Stimulated activated CD4-positive, alpha-beta T cell treated with anti-CD3 and anti-CD28 coated beads, Interleukin-1b, Interleukin-23, amount 100 ng/mL, for 48 hours (primary cell): ENCODE measurements at places on chromosomes 2 and 18.

DNA sequence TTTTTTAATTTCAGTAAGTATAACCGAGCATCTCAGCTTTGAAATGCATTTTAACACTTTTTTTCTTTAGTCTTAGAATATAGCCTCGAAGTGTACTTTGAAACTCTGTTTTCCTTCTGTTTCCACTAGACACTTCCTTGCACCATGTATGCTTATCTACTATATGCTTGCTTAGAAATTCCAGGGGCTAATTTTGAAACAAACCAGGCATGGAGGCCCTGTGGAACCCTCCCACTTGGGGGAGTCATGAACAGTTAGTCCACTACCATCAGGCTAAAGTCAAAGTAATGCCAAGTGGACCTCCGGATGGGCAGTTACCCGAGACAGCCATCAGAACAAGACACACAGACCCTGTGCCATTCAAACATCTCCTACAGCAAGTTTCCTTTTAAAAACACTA lies 120.3 kb downstream of the LCLAT1 start:
- no peak for DNase-seq

- DNase-seq, result no peak
Observed at GRCh38 chr18:79881695-79882094, 69.8 kb downstream of the SLC66A2 start.

DNA sequence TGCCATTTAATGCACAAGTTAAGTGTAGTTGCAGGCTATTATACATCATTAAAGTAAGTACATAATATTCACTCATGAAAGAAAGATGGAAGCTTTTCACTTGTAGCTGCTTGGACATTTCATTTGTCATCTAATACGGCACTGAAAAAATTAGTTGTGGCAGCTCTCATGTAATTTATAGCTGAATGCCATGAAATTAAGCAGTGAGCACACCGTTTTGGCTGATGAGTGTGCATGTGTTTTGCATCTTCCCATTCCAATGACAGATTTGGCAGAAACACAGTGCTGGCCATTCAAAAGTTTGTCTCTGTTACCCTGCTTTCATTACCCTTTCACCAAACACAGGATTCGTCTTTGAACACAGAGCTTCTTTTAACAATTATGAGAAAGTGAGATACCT lies 174.0 kb downstream of the PTGR3 start:
- no peak for DNase-seq

DNA sequence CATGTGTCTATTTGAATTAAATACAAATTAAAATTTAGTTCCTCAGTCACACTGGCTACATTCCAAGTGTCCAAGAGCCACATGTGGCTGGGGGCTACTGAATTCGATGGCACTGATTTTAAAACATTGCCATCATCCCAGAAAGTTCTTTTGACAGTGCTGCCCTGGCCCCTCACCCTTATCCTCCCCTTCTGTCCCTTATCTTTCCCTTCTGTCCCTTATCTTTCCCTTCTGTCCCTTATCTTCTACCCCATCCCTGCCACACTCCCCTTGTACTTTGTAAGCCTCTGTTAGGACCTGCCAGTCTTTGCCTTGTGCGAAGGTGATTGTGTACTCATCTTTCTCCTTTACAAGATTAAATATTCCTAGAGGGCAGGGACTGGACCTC lies 85.2 kb downstream of the DNMT3A start:
- DNase-seq, result no peak

- no peak for DNase-seq
Observed at GRCh38 chr2:8413589-8414135, 268.2 kb upstream of the ID2 start.

- DNase-seq, result no peak
Observed at GRCh38 chr2:215082446-215082845, 56.0 kb downstream of the ABCA12 start.

- DNase-seq, result no peak
Observed at GRCh38 chr2:23720705-23721453, 206.0 kb downstream of the ATAD2B start.

DNA sequence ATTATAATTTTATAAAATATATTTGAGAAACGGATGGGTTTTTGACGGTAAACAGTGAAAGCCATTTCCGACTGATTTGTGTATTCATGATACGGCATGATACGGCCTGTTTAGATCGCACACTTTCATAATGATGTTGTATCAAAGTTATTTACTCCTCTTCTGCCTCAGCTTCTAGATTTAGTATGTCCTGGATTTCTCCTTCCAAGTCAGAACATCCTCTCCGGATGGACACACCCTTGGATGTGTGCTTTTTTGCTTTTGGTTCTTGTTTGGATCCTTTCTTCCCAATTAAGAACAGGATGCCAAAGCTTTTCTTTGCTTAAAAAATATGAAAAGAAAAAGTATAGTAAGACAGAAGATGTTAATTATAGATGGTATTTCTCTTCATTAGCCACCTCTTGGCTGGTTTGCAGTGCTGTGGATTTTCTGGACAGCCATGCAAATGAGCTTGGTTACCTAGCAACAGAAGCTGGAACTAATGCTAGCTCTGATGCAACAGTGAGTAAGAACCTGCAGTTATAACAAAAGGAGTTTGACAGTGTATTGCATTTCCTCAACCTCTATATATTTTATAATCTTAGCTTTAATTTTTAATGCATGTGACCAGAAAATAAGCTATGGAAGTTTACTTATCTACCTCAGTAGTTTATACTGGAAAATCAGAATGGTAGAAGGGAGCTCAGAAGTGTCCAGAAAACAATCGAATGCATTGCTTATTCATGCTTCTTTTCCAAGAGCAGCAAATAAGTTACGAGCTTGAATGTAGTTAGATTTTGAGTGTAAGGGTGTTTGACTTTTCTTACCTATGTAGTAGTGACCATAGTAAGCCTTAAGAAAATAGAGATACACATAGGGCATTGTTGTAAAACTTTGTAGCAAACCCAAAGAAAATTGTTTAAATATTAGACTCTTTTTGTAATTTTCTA lies 27.9 kb downstream of the RMND5A start:
- no peak for DNase-seq

DNA sequence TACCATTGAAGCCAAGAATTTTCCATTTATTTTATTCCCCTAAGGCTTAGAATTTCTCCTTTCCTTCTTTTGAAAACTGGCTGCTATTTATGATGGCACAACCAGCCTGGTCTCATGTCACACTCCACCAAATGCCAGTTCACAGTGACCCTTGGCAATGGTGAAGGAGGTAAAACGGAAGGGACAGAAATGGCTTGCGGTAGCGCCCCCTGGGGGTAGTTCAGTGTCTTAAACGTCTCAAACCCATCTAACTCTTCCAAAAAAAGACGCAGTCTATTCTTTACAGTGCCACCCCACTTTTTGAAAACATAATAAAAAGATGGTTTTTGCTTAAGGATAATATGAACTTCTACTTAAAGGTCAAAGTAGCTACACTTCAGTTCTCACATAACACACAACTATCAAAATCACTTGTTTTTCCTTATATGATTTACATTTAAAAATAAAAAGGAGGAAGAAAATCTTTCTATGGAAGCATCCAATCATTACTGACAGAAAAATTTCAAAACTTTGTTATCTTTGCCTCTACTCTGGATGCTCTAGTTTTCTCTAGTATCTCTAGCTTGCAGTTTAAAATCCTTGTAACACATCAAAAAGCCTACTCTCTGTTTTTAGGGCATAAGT lies 28.0 kb downstream of the PNO1 start:
- DNase-seq, result peak; percentile 61

DNA sequence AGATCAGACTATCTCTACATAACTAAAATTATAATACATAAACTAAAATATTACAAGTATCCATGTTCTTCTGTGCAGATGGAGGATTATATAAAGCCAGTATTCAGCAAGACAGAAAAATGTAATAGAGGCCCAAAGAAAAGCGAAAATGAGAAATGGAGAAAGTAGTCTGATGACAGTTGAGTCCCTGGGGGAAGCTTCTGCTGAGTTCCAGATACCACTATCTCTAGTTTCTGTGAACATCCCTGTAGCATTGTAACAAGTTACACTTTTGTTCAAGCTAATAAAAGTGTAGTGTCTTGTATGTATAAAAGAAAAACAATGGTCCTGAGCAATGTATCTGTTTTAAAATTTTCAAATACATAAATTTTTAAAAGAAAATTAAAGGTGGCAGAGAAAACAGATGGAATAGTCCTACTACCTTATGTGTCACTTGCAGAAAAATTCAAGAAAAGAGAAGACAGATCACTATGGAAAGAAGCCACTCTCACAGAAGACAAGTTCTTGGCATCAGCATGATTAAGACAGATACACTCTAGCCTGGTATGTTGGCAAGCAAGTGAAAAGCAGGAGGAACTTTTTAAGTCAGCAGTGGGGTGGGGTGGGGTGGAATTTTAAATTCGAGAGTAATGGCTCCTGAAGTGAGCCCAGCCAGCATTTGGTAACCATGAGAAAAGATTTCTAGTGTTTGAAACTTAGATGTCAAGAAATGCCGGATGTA lies 541.9 kb downstream of the LRRTM4 start:
- no peak for DNase-seq

DNA sequence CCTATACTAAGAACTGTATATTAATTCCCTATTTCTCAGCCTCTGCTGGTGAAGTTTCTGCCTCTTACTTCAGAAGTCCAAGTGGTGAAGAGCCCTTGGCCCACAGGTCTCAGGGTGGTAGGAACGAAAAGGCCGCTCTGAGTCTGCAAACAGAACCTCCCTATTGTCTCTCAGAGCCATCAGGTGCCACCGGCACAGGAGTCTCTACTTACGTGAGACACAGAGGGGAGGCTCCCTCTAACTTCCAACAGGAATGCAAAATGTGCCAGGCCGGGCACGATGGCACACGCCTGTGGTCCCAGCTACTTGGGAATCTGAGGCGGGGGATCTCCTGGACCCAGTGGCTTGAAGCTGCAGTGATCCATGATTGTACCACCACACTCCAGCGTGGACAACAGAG lies 143.0 kb downstream of the TPO start:
- no peak for DNase-seq

- no peak for DNase-seq
Observed at GRCh38 chr2:97981961-97982360, 13.8 kb downstream of the TMEM131 start.

- no peak for DNase-seq
Observed at GRCh38 chr2:25411281-25411680, 69.6 kb upstream of the DNMT3A start.

GRCh38 chr2:61928826-61929461 lies 23.5 kb downstream of the COMMD1 start:
- no peak for DNase-seq

GRCh38 chr18:64031411-64031810 lies 61.5 kb downstream of the SERPINB8 start:
- DNase-seq, result no peak

DNA sequence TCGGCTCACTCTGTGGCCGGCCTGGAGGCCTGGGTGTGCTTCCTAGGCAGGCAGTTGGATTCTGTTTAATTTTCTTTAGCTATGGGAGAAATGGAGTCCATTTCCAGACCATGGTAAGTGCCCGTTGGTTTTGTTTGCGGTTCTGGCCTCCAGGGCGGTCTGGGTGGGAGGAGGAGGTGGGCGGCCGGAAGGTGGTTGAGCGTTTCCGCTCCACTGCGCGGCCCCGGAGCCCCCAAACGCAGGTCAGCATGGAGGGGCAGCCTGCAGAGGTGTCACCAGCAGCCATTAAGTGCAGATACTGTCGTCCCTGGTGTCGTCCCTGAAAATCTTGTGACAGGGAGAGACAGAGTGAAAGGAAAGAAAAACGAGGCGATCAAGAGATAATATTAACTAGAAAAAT lies 303.9 kb downstream of the GBX2 start:
- DNase-seq, result no peak

DNA sequence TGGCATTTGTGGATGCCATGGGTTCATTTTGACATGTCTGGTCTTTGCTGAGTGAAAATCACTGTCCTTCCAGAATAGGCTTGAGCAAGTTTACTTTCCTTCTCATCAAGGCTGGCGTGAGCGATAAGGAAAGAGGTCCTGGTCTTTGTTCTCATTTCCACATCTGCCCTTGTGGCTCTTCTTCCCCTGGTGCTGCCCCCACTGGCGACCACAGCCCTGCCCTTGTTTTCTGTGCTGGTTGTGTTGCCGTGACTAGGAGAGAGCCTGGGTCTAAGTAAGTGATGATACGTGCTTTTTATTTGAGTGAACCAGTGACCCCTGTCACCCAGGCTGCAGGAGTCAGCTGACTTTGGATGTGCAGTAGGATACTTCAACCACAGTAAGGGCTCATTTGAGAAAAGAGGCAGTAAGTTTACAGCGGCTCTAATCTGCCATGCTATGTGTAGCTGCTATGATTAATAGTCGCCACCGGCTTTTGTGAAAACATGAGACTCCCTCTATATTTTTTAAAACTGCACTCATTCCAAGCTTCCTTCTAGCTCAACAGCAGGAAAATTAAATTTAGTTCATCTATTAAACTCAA lies 441.7 kb downstream of the RNF144A start:
- peak; percentile 6 for DNase-seq

- no peak for DNase-seq
Observed at GRCh38 chr2:151049746-151050145, 211.9 kb downstream of the RBM43 start.

GRCh38 chr2:28247290-28247689 lies 145.4 kb upstream of the FOSL2 start:
- no peak for DNase-seq

- DNase-seq, result no peak
Observed at GRCh38 chr2:227799202-227799601, 14.4 kb upstream of the CCL20 start.

DNA sequence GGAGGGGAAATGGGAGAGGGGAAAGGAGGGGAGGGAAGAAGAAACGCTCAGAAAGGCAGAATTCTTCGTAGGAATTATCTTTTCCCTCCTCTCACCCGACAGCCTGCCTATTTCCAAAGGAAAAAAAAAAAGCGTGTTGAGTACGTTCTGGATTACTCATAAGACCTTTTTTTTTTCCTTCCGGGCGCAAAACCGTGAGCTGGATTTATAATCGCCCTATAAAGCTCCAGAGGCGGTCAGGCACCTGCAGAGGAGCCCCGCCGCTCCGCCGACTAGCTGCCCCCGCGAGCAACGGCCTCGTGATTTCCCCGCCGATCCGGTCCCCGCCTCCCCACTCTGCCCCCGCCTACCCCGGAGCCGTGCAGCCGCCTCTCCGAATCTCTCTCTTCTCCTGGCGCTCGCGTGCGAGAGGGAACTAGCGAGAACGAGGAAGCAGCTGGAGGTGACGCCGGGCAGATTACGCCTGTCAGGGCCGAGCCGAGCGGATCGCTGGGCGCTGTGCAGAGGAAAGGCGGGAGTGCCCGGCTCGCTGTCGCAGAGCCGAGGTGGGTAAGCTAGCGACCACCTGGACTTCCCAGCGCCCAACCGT lies at the start of gene GAD1:
TSS of gene GAD1 (plus strand) at position 384 of the 589 bp plus-strand sequence. CDS start 1,705 bp downstream, outside the sequence.
- peak; percentile 74 for DNase-seq

DNA sequence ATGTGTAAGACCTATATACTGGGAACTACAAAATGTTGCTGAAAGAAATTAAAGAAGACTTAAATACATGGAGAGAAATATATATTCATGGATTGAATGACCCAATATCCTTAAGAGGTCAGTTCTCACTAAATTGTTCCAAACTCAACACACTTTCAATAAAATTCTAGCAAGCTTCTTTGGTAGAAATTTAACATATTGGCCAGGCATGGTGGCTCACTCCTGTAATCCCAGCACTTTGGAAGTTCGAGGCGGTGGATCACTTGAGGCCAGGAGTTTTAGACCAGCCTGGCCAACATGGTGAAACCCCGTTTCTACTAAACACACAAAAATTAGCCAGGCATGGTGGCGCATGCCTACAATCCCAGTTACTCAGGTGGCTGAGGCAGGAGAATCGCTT lies 33.6 kb upstream of the MYCN start:
- DNase-seq, result no peak

GRCh38 chr2:43123486-43123885 lies 102.9 kb downstream of the ZFP36L2 start:
- no peak for DNase-seq
